ENCODE measurements at places on chromosomes 2 and 18.

- no peak for DNase-seq
Observed at GRCh38 chr2:74917702-74918619, 40.5 kb upstream of the POLE4 start.

DNA sequence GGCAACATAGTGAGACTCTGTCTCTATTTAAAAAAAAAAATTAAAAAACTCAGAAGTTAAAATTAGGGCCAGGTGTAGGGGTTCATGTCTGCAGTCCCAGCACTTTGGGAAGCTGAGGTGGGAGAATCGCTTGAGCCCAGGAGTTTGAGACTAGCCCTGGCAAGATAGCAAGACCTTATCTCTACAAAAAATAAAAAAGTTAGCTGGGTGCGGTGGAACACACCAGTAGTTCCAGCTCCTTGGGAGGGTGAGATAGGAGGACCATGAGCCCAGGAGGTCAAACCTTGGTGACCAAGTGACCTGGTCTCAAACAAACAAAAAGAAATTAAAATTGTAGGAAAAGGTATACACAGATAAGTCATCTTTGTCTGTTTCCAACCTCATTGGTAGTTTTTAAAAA is 11.3 kb downstream of the TTLL4 start:
- no peak for DNase-seq

GRCh38 chr2:71634567-71634966 is 181.2 kb downstream of the DYSF start:
- DNase-seq, result no peak

GRCh38 chr2:9178110-9178903 is 28.3 kb upstream of the ASAP2 start:
- DNase-seq, result no peak

- DNase-seq, result no peak
Observed at GRCh38 chr2:151862700-151863099, 34.5 kb upstream of the ARL5A start.

DNA sequence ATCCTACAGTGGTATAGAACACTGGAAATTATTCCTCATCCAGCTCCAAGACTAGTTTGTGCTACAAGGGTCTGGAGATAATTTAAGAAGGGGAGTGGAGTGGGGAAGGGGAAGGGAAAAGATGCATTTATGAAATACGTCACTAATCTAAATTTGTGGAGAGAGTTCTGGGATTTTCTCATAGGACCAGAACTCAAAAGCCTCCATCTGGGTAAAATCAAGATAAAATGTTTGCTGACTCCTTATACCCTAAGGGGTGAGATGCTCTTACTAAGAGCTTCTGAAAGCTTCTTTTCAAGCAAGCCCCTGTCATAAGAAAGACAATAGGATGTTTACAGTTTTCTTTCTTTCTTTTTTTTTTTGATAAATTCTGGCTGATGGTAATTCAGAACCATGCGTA is 88.5 kb upstream of the RBMS1 start:
- no peak for DNase-seq

GRCh38 chr2:196128749-196129148 is 42.6 kb downstream of the STK17B start:
- DNase-seq, result no peak

DNA sequence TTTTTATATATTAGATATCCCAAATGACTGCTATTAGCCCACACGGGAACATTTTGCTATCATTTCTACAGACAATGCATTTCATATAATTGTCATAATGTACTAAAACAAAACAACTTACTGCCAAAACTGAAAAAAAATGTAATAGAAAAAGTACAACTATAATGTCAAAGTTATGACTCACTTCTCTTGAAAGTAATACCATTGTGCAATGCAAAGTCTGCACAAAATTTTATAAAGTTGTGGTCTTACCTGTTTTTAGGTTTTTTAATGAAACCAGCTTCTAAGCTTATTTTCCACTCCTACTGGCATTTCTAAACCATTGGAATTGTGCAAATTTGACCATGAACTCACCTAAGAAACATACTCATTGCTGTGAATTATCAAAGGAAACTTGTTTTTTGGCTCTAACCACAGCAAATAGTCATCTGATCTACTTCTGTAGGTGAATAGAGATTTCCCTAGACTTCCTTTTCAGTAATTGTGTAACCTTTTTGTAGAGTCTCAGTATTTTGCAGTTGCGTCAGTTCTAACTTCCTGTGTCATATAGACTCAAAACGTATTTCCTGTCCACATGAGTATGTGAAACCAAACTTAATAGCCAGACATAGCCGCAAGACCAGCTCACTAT is 31.9 kb upstream of the TFPI start:
- DNase-seq, result no peak

- DNase-seq, result no peak
Observed at GRCh38 chr2:108916122-108916795, 72.8 kb downstream of the EDAR start.

GRCh38 chr2:169105476-169105875 is 36.1 kb downstream of the DHRS9 start:
- DNase-seq, result no peak

GRCh38 chr2:99615247-99615771 is 125.5 kb upstream of the REV1 start:
- DNase-seq, result no peak

- no peak for DNase-seq
Observed at GRCh38 chr18:34594266-34594665, 115.8 kb upstream of the DTNA start.

DNA sequence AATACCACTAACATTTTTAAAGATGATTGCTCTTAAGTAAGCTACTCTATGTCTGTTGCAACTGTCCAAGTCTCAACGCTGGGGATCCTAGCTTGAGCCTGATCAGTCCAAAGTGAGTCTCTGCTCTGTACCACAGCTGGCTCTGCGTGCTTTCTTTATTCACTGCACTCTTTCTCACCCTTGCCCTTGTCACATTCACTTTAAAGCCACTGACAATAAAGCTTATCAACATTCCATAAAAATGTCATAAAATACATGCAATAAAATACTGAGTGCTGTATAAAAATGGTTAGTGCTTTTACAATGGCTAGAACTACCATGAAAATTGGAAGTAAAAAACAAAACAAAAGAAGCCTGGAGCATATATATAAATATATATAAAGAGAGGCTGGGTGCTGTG is 45.5 kb upstream of the LRRTM4 start:
- DNase-seq, result no peak

GRCh38 chr2:112160283-112161250 is 22.4 kb downstream of the FBLN7 start:
- no peak for DNase-seq

GRCh38 chr2:206275312-206276055 is 1.0 kb downstream of the ZDBF2 start:
- no peak for DNase-seq

DNA sequence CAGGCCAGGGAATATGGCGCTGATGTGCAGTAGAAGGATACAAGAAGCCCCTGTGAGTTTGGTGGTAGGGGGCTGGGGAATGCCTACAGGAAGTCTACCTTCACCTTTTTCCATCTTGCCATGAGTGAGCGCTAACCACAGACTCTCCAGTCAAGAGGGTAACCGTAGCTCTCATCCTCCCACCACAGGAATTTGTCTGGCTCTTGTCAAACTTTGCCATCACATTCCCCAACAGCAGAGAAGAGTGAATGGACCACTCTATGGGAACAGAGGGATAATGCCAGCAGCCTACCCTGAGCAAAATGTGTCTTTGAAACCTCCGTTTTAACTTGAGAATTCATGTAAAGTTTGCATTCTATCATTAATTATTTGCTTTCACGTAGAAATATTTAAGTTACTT is 168.3 kb downstream of the NRP2 start:
- no peak for DNase-seq

- no peak for DNase-seq
Observed at GRCh38 chr18:66126266-66126665, 375.5 kb downstream of the CDH7 start.

DNA sequence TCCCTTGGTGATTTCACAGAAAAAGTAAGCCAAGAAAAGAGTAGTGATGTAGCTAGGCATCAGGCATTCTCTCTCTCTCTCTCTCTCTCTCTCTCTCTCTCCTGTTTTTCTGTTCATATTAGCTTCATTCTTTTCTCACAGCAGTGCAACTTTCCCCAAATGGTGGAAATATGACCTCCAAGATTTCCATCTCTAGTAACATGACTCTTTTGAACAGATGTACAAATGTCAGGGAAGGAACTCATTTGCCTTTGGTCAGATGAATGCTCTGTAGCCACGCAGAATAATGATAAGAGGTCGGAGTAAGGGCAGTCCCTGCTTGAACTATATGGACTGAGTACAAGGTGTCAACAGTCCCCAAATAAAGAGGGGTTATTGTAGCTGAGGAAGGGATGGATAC is 316.2 kb downstream of the GALNT13 start:
- no peak for DNase-seq

DNA sequence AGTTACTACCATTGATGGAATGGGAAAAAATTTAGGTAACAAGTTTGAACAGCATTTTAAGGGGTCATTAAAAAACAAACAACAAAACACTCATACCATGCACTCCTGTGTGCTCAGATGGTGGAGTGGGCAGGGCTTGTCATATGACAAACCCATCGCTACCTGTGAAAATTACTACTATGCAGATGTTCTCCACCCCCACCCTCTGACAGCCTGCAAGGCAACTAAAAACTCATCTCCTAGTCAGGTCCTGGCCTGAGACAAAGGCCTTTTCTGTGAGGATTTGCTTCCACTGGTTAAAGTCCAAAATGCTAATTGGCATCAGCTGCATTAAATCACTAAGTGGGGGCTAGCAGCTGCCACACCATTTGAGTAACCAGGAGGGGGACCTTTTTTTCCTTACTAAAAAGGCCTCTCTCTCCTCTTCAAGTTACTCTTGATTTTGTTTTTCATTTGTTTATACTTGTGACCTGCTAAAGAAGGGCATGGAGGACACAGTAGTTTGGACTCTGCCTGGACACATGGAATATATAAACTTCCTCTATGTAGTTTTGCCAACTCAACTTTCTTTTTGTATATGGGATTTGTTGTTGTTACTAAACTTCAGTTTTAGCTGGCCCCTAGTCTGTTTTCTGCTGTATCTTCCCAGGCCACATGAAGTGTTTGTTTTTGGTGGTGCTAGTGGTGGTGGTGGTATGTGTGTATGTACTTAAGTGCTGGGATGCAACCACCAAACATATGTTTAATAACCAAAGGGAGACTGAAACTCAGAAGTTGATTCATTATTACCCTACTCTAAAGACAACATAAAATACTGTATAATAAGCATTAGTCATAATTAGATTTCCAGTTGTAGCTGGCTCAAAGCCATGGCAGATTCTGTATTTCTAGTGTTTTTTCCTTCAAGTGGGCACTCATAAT is 121.3 kb downstream of the MAP4K4 start:
- DNase-seq, result no peak

- no peak for DNase-seq
Observed at GRCh38 chr2:68391099-68391498, 26.0 kb downstream of the PLEK start.

DNA sequence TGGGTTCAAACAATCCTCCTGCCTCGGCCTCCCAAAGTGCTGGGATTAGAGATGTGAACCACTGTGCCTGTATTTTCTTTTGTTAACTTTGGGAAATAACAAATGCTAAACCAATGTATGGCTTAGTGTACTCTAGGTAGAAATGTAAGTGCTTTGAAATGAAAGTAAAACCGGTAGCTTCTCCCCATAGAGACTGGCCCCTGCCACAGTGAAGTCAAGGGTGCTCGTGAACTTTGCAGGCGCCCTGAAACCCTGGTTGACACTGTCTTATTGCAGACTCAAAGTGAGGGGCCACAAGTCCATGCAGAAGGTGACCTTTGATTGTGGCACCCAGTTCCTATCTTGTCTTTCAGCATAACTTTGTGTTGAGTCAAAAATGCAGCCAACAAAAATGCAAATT is 24.2 kb upstream of the MTCL1 start:
- no peak for DNase-seq

- DNase-seq, result peak; percentile 15
Observed at GRCh38 chr2:152646775-152647174, 70.5 kb downstream of the PRPF40A start.

- DNase-seq, result no peak
Observed at GRCh38 chr18:55287935-55288868, 299.8 kb downstream of the TCF4 start.

- DNase-seq, result peak; percentile 10
Observed at GRCh38 chr2:211867845-211868451, 670.7 kb downstream of the ERBB4 start.

GRCh38 chr2:179340678-179341077 is 76.0 kb upstream of the SESTD1 start:
- peak; percentile 37 for DNase-seq

DNA sequence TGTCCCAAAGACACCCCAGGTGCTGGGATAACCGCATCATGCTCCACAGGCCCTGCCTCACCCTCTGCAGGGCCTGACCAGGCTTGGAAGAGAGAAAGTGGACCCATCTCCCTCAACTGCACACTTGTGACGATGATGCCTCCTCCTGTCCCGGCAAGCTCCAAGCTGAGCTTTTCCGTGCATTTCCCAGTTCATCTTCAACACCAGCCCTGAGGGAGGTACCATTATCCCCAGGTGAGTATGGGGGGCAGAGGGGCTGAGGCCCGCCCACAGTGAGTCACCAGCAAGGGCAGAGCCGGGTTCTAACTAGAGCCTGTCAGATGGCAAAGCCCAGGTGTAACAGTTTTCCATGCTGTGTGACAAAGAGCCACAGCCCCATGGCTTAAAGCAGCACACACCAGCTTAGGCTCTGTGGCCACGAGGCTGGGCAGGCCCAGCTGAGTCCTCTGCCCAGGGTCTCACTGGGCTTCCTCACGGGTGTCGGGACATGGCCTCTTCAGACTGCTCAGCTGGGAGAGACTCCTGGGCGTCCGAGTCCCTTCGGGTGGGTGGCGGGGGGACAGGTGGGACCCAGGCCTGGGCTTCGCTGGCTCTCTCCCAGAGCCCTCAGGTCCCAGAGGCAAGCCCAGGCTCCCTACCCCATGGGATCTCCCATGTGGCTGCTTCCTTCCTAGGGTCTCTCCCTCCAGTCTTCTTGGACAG is 108.4 kb upstream of the OTOS start:
- no peak for DNase-seq

DNA sequence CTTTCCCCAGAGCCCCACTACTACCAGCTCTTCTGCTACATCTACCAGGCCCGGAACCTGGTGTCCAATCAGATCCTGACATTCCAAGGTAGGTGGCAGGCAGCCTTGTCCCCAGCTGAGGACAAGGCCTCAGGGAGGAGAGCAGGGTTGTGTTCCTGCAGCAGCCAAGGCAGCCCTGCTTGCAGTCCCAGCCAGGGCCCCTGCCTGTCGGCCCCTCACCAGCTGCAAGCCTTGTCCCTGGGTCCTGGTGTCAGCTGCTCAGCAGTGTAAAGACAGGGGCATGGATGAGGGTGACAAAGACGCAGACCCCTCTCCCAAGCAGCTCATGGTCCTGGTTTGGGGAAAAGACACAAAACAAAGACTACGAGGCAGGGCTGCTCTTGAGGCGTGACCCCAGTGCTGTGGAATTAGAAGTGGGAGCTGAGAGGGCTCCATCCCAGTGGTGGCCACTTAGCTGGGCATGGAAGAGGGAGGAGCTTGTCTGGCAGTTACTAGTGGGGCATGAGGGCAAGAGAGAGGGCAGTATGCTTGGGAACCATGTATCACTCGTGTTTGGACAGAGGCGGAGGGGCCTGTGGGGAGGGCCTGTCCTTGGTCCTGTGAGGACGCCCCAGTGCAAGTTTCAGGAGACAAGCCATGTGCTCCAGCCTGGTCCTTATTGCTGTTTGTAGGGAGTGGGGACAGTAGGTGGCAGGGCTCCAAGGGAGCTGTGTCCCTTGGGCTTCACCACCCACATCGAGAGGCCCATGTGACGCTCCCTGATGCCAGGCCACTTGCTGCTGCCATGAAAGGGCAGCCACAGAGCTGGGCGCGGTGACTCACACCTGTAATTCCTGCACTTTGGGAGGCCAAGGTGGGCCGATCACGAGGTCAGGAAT is 47.5 kb downstream of the LMAN2L start:
- no peak for DNase-seq

- no peak for DNase-seq
Observed at GRCh38 chr2:208031608-208032019, 6.3 kb upstream of the PLEKHM3 start.

GRCh38 chr2:18242716-18243115 is 317.7 kb downstream of the RDH14 start:
- DNase-seq, result no peak

Data from smooth muscle cell of the brain vasculature (primary cell).